ENCODE measurements at places on chromosomes 12 and 14.

DNA sequence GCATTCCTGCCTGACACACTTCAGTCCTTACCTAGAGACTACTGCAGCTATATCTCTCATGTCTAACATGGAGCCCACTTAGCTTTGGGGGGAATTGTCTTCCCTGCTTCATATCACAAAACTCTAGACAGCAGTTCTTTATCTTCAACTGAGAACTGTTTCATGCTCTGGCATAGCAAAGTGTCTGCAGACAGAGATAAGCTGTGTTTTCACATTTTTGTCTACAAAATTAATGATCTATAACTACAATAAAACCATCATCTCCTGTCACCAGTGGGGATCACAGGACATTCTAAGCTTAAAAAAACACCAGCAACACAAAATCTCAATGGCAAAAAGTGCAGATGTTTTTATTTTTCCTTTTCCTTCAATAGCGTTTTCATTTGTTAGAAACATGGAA lies 137.1 kb upstream of the VRK1 start:
- no peak for DNase-seq

- no peak for DNase-seq
Observed at GRCh38 chr14:100830681-100831080, 4.8 kb downstream of the MEG3 start.

- no peak for DNase-seq
Observed at GRCh38 chr12:128820723-128821432, 2.9 kb downstream of the SLC15A4 start.

- DNase-seq = no peak
Observed at GRCh38 chr12:110766311-110767154, 23.8 kb upstream of the PPP1CC start.

DNA sequence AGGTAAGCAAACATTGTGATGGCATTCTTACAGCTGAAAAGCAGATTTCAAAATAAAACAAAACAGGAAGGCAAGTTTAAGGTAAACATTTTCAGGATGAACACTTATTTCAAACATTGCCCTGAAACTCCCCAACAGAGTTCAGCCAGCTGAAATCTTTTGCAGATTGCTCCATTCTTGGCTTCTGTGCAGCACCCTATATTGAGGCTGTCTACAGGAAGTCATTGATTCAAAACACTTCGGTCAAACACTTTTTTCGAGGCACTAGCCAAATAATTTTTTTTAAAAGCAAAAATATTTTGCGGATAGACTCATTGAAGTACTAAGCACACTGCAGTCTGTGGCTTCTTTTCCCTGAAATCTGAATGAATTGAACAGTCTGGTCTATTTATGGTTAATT lies 318.1 kb upstream of the PDE3A start:
- DNase-seq = no peak

DNA sequence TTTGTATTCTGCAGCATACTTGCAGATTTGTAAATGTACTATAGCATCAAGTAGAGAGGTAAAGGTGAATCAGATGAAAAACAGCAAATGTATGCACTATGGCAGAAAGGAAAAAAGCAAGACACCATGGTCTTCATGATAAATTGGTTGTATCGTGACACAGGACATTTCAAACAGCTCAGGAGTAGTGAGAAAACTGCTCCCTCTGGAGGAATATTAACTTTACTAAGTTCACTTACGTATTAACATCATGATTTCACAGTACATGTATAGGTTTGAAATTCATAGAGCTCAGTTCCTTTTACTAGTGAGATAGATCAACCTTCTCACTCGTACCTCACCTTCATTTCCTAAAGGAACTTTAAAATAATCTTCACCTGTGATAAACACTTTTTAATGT lies 6.5 kb downstream of the MBIP start:
- DNase-seq = no peak

- DNase-seq = no peak
Observed at GRCh38 chr12:69062621-69063237, 129.8 kb upstream of the CPM start.

DNA sequence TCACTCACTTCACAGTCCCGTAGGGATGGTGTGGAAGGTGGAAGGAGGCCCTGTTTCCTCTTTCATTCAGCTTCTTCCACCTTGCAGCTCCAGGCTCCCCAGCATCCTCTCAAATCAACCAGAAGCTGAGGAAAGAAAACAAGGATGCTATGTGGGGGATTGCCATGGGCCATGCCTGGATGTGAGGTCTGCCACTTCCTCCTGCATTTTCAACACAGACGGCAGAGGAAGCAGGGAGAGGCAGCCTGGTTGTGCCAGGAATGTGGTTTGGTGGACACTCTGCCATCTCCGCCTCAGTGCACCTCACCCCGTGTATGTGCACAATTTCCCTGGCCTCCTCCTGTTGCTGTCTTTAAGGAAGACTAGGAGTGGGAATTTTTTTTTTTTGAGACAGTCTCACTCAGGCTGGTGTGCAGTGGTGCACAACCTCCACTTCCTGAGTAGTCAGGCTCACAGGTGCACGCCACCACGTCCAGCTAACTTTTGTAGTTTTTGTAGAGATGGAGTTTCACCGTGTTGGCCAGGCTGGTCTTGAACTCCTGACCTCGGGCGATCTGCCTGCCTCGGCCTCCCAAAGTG lies 99.2 kb downstream of the SLC15A4 start:
- DNase-seq = no peak

GRCh38 chr14:81801921-81802320 lies 268.3 kb upstream of the SEL1L start:
- DNase-seq = no peak

DNA sequence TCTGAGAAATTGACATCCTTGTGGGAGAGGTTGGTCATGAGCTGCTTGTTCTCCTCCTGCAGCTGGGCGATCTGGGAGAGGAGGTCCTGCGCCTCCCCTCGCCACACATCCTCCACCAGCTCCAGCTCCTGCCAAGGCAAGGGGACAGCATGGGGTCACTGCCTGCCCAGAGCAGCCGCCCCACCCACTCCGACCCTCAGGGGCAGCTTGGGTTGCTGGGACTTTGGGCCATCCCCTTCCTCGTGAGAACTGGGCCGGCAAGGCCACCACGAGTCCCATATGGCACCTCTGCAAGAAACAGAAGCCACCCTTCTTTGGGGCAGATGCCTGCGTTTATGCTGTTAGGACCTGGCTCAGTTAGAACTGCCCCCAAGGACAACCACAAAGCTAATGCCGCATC lies 10.0 kb downstream of the RILPL1 start:
- no peak for DNase-seq

- no peak for DNase-seq
Observed at GRCh38 chr14:77508876-77509275, 10.3 kb upstream of the ISM2 start.

DNA sequence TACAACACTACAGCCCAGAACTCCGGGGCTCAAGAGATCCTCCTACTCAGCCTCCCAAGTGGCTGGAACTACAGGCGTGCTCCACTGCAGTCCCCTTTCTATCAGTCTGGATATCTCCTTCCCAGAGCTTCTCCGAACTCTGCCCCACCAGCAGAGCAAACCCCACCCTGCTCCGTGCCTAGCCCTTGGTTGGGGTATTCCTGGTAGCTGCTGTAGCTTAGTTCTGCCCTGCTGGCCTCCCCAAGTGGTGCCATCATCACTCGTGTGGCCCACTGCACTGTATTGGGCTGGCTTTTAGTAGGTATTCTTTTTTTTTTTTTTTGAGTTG lies 9.5 kb downstream of the HSP90AA1 start:
- DNase-seq = no peak

- DNase-seq = no peak
Observed at GRCh38 chr14:69079188-69079742, 73.7 kb downstream of the DCAF5 start.

DNA sequence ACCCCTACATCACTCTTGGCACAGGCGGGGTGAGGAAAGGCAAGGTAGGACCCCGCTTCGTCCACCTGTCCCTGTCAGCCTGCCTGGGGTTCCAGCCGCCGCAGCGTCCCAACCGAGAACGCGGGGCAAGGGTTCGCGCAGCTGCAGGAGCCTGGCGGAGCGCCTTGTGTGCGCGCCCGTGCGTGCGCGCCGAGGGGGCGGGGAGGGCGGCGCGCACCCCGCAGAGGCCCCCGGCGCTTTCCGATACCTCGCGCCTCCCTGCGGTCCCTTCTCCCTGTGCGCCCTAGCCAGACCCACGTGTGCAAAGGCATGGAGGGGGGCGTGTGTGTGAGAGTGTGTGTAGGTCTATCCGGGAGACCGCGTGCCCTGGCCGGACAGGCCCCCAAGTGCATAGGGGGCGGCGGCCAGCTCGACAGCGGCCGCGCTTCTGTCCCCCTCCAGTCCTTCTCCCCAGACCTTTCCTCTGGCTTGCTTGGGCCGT lies 122.4 kb downstream of the TSPAN9 start:
- DNase-seq = no peak

DNA sequence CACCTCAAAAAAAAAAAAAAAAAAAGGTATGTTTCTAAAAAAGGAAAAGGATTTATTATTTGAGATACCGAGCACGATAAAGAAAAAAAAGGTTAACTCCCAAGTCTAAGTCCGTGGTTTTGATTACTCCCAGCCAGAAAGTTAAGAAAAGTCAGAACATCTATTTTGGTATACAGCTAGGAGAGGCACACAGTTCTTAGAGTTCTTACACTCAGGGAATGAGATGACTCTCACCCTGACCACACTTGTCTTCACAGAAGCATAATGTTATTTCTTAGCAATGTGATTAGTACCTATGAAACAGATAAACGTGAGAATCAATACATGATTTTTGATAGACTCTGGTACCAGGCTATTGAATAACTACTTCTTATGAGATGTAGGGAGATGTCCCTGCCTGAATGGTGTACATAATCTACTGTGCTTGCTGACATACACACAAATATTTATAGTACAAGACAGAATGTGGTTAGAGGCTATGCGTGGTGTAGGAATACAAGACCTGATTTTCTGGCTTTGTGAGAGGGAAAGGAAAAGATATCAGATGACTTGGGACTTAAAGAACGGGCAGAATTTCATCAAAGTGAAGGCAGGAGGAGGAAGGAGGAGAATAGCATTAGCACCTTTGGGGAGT lies 31.6 kb downstream of the LIMA1 start:
- no peak for DNase-seq

- no peak for DNase-seq
Observed at GRCh38 chr12:99670635-99671034, 23.1 kb downstream of the GARIN6 start.

GRCh38 chr12:62806893-62807292 lies 128.1 kb downstream of the PPM1H start:
- no peak for DNase-seq

DNA sequence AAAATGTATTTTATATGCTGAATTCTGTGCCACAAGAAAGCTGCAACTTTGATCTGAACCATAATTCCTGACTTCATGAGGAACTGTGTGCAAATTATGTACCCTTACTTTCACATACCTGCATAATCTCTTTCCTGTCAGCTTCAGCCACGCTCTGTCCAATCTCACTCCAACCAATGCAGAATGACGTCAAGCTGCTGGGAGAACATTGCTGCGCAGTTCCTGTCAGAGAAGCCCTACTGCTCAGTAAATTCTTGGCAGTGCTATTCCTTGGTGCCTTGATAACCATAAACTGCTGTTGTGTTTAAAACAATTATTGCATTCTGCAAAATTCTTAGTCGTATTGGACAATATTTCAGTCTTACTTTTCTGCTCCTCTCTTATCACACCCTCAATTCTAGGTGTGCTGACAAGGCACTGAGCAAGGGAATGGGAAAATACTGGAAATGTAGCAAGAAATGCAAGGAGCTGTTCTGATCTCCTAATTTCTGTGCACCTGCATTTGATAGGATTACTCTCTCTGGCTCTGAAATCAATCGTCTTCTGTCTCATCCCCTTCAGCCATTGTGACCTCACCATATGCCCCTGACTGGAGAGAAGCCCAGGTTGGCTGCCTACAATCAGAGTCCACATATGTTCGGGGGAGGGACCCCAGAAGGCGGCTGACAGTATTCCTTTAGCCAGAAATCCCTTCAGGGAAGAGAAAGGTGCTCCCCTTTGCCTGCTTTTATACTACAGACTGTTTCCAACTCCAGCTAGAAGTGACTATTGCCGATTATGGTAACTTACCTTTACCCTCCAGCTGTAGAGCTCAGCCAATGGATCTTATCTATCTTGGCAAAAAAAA lies 274.9 kb upstream of the NOVA1 start:
- DNase-seq = no peak

DNA sequence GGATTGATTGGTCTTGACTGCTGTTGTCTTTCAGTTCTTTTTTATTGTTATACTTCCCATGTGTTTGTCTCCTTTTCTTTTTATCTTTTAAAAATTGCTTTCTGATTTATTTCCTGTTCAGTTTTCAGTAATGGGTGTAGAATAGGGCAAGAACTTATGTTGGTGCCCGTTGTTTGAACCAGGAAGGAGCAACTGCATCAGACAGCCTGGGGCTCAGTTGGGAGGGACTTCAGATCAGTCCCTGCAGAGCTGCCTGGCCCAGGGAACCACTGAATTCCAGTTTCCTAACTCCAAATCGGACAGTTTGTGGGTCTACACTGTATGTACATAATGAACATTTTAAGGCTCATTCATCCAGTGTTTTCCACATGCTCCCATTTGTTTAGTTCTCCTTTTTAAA lies 64.9 kb downstream of the FBXO34 start:
- no peak for DNase-seq

GRCh38 chr12:19423166-19423930 lies 15.9 kb upstream of the AEBP2 start:
- no peak for DNase-seq

GRCh38 chr14:30678926-30679431 lies 56.9 kb downstream of the SCFD1 start:
- DNase-seq = no peak
